ENCODE measurements at places on chromosomes 3 and 15. TPM values are rescaled to one million over a fixed set of nuclear protein-coding genes. Genes with fewer than 3 reads are reported as not detected.

The DLL4 gene
- total RNA-seq = 0.73 TPM

The ZIC4 gene
- total RNA-seq = not detected

The P2RY14 gene
- not detected for total RNA-seq

The KCTD6 gene
- total RNA-seq = 6.9 TPM

The LSMEM2 gene
- not detected for total RNA-seq

The SHF gene
- total RNA-seq = 2.5 TPM

The DUOX1 gene
- total RNA-seq = under 0.01 TPM

The SLITRK3 gene
- total RNA-seq = not detected
